ENCODE measurements at places on chromosomes 6 and 20.

DNA sequence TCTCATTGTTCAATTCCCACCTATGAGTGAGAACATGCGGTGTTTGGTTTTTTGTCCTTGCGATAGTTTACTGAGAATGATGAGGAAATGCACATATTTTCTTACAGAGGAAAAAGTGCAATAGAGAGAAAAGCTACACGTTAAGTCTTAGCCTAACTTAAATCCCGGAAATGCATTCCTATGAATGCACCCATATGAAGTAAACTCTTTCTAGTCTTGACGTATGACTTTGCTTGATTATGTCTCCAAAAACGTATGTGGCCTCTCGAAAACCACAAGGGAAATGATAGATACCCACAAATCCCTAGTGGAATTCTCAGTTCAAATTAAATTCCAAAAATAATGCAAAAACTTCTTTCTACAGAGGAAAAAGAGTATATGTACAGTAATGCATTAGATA is 90.7 kb upstream of the SASH1 start:
- no peak for DNase-seq
- H3K27ac ChIP-seq = no peak overlapping the region
- no peak overlapping the region for H3K4me3 ChIP-seq
- no peaks in the 10 kb centered on the region for H3K27me3 ChIP-seq
- no peaks in the 10 kb centered on the region for H3K4me1 ChIP-seq

DNA sequence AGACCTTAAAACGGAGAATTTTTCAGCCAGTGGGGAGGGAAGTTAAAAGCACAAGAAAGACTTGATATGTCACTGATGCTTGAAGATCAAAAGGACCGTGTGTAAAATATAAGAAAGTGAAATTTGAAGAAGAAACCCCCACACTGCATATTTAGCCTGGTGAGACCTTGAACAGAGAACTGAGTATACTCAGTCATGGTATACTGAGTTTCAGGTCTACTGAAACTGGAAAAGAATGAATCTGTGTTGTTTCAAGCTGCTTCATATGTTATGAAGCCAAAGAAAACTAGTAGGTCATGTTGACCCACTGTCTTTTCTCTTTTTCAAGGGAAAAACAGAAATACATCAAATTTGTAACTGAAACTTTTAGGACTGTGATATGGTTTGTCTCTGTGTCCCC is 443.8 kb upstream of the GJE1 start:
- no peak for DNase-seq
- H3K4me1 ChIP-seq = no peaks in the 10 kb centered on the region

GRCh38 chr6:7993952-7994351 is 70.2 kb downstream of the BLOC1S5 start:
- no peak overlapping the region for H3K4me3 ChIP-seq
- H3K36me3 ChIP-seq = no peaks in the 10 kb centered on the region
- no peak overlapping the region for H3K27ac ChIP-seq
- DNase-seq = no peak
- H3K4me1 ChIP-seq = no peaks in the 10 kb centered on the region

DNA sequence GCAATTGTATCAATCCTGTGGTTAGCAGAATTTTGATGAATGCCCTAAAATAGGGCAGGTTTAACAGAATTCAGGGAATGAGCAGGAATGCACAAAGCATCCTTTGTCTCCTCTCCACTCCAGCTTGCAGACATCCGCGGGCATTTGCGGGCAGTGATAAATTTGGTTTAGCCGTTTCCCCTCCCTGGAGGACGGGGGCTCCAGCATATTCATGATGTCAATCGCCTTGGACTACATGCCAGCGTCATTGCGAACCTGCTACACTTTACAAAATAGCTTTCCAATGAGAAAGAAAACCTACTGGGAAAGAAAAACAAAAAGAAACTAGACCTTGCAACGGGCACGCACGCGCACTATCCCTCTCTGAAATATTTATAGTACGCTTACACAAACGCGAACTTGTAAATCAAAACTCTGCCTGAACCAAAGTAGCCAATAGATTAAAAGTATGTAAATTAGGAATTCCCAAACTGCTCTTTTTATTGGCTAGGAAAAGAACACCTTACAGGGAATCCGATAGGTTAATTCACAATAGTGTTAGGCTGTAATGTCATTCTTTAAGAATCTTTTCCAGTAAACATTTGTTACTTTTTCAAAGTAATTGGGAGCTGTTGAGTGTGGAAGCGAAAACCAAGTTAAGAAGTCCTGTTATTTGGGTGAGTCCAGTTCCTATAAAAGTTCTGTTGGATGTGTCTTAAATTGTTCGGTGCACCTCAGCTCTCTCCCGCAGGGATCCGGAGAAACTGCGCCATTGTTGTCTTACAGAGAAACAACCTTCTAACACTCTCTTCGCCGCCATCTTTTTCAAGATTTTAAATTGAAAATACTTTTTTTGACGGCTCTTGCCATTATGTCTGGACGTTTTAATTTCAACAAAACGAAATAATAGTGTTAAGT is 136.7 kb downstream of the HFE start:
- peak overlapping the region; percentile 87 for H3K4me3 ChIP-seq
- peak; percentile 68 for DNase-seq
- H3K36me3 ChIP-seq = no peaks in the 10 kb centered on the region

- H3K27ac ChIP-seq = no peak overlapping the region
- H3K4me3 ChIP-seq = no peak overlapping the region
- H3K36me3 ChIP-seq = no peaks in the 10 kb centered on the region
- H3K4me1 ChIP-seq = no peaks in the 10 kb centered on the region
- no peaks in the 10 kb centered on the region for H3K27me3 ChIP-seq
- DNase-seq = no peak
Observed at GRCh38 chr6:14365393-14365792, 247.8 kb downstream of the CD83 start.

Data from liver (tissue), 10 donors.